ENCODE measurements at places on chromosomes 4 and X.

GRCh38 chr4:42149004-42149403, 3.5 kb downstream of the BEND4 start:
- no peak for DNase-seq

GRCh38 chr4:122700178-122700725, 32.3 kb upstream of the BBS12 start:
- peak; percentile 60 for DNase-seq

GRCh38 chr4:7043284-7044136, at the start of gene TADA2B:
TSS of gene TADA2B (plus strand) at chr4:7043372. CDS start at chr4:7043580, 208 bp downstream.
- peak; percentile 81 for DNase-seq

DNA sequence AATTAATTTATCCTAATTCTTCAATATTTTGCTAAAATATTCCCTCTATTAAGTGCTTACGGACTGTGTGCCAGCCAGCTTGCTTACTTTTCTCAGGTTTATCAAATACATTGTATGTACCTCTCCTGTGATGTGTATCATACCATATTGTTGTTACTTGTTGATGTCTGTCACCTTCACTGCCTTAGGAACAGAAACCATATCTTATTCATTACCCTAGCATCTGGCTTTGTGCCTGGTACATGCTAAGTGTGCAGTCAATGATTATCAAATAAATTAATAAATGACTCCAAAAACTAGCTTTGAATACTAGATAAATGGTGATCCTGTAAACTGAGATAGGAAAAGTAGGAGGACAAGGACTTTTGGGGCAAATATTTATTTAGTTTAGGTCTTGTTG, 6.9 kb downstream of the CLCN3 start:
- DNase-seq: no peak

- DNase-seq: peak; percentile 82
Measured at GRCh38 chrX:80014141-80014940, at the start of gene TBX22. TSS of gene TBX22 (plus strand) at chrX:80014753. CDS start at chrX:80022270, 7,517 bp downstream.

DNA sequence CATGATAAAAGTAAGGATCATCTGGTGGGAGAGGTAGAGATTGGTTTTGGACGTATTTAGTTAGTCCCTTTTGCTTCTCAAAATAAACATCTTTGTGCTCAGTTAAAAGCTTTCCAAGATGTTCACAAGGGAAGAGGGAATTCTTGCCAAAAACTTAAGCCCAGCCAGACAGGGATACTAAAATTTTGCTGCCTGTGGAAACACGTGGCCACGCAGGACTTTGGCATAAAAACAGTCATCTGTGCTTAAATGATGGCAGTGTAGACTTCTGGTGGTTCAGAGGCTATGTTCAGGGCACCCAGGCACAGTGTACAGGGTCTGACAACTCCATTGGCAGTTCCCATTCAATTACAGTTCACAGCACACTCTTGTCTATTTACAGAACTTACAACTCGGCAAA, 93.2 kb upstream of the JADE1 start:
- DNase-seq: no peak

- DNase-seq: peak; percentile 70
Measured at GRCh38 chrX:155313766-155314165, 20.6 kb downstream of the CLIC2 start.

DNA sequence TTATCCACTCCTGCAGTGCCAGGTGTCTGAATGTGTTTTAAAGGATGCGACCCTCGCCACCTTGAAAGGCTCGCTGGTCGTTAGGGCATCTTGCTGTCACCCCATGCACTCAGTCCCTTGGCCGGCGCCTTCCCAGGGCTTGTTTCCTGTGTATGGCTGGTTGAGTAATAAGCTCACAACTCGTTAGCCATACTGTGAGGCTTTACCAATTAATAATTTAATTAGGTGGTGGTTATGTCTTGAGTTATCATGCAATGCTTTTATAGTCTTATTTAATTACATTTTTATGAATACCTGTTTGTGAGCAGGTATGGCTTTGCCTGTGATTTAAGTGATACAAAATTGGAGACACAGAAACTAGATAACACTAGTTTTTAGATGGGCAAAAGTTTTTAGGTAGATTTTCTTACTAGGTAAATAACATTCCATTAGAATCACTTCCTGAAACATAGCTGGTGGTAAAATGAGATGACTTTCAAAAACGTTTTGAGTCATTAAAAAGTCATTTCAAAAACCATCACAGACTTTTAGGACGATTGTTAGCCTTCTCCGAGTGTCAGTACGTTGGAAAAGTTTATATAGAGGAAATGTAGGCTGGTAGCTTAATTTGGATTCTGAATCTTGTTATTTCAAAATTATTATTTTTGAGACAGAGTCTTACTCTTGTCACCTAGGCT, 18.2 kb downstream of the PTTG2 start:
- DNase-seq: peak; percentile 75

GRCh38 chrX:101550751-101551379, 518 bp downstream of the ARMCX1 start:
- peak; percentile 79 for DNase-seq

- no peak for DNase-seq
Measured at GRCh38 chr4:10084651-10085358, 31.8 kb downstream of the WDR1 start.

DNA sequence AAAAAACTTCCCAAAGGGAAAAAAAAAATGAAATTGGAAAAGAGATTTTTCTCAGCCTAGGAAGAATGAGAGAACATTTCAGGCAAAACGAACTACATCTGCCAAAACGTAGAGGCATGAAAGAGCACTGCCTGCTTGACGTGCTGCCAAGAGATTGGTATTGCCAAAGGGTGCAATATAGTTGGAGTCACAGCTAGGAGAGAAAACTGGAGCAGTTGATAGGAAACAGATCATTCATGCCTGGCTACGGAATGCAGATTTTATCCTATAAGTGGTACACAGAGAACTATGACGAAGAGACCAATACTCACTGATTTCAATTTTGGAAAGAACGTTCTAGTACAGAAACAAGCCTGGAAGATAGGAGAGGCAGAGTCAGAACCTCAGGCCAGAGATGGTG, 68.4 kb upstream of the IQCM start:
- no peak for DNase-seq

DNA sequence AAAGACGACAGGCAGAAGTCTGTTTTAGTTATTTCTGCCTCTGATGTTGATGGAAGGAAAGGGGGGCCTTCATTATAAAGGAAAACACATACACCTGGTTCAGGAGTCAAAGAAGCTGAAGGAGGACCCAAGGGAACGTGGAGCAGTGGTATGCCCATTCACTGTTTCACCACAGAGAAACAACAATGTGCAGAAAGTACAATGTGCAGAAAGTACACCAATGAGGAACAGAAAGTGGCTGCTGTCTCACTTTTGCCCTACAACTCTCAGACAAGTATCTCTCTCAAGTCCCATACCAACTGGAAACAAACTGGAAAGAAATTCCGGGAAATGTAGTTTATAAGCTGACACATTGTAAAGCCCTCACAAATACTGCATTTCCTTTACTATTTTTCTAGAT, 564.5 kb downstream of the TRAM1L1 start:
- DNase-seq: no peak

DNA sequence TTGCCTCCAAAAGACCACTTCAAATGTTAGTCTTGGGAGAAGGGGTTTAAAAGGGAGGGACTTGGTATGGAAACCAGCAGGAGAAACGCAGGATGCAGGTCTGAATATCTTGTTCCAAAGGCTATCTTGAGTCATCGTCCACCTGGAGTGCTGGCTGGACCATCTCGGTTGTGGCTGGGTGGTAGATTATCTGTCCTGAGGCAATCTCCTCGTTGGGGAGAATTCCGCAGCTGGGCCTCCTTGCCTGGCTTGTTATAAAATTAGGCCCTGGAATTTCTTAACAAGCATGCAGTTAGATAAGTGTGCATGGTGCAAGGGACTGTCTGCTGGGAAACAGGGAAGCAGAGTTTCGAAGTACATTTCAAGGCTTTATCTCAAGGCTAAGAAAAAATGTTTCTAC, 2045.7 kb upstream of the TENM3 start:
- DNase-seq: peak; percentile 49

- no peak for DNase-seq
Measured at GRCh38 chrX:9663216-9663615, 102.4 kb downstream of the GPR143 start.

- no peak for DNase-seq
Measured at GRCh38 chr4:11732155-11732554, 303.5 kb upstream of the HS3ST1 start.

DNA sequence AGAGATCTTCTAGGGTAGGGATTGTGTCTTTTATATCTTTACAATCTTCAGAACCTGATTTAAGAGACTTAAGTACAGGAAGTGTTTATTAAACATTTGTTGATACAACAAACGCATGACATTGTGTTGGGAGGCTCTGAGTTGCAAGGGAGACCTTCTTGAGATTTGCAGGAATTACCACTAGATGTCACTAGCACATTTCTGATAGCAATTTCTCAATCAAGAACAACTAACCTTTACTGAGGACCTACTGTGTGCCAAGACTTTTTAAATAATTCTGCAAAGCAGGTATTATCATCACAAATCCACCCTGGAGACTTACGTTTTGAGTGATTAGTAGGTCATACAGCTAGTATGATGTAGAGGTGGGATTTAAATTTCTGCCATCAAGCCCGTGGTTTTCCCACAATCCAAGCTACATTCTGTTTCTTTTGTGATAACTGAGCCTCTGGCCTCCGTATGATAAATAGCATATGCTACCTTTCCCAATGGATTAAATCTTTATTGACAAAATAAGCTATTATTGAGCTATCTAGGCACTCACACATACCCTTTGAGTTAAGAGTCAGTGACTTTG, 986.0 kb downstream of the CCSER1 start:
- DNase-seq: no peak

- DNase-seq: no peak
Measured at GRCh38 chr4:67333664-67334063, 211.6 kb downstream of the CENPC start.

DNA sequence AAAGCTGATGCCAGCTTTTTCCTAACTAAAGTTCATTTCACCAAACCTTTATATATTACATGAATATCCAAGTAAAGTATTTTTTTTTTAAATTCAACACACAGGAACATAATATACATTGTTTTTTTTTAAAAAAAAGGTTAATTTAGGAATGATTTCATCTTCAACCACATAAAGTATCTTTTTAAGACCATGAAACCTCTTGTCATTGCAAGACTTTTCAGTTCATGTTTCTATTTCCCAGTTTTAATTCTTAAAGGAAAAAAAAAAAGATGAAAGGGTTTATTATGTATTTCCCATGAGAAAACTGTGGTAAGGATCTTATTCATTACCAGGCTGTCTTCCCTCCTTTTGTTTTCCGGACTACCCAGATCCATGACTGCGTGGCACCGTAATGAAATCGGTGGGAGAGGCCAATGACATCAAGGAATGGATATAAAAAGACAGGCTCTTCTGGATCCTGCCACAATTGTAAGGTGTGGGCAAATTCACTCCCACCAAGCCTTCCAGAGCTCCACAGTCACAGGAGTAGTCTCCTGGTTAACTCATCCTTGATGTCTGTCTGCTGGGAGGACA, 84.7 kb upstream of the CBR4 start:
- DNase-seq: no peak

GRCh38 chr4:119774840-119775239, 146.2 kb upstream of the PDE5A start:
- no peak for DNase-seq

DNA sequence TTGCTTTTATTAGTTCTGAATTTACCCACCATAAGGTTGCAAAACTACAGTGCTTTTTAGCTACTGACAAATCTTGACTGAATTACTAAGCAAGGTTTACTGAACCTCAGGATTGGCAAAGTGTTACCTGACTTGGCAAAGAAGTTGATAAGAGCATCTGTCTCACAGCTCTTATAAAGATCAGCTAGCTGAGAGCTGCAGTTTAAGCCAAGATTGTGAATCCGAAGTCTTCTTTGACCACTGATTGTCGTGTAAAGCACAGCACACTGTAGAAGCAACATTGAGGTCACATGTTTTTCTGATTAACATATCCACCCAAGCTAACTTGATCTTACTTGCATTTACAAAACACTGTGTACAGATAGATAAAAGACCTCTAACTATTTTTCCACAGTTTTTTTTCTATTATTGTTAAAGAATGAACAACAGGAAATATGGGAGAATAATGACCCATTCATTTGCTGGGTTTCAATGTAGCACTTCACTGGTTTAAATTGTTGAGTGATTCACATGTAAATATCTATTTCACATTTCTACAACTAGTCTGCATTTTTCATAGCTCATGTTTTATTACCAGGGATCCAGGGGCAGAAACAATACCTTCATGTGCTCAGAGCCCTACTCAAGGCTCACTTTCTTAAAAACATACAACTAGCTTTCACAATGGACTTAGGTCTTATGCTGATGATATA, 54.0 kb downstream of the METTL14 start:
- DNase-seq: no peak

- DNase-seq: no peak
Measured at GRCh38 chr4:185468999-185469398, 2.5 kb downstream of the CCDC110 start.

- no peak for DNase-seq
Measured at GRCh38 chr4:163540977-163541376, 46.5 kb downstream of the TMA16 start.

GRCh38 chr4:120824946-120825345, 97.6 kb downstream of the PRDM5 start:
- DNase-seq: no peak

DNA sequence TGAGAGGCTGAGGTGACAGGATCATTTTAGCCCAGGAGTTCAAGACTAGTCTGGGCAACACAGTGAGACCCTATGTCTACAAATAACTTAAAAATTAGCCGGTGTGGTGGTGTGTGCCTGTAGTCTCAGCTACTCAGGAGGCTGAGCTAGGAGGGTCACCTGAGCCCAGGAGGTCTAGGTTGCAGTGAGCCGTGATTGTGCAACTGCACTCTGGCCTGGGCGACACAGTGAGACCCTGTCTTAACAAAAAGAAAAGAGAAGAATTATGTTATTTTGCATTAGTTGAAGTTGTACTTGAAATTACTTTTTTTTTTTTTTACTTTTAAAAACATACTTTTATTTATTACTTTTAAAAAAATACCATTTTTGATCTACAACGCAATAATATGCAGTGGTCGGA, 21.8 kb upstream of the TADA2B start:
- no peak for DNase-seq

Data from endodermal cell (in vitro differentiated cells).